ENCODE measurements at places on chromosomes 3 and 15. TPM values are rescaled to one million over a fixed set of nuclear protein-coding genes. Genes with fewer than 3 reads are reported as not detected.

DNA sequence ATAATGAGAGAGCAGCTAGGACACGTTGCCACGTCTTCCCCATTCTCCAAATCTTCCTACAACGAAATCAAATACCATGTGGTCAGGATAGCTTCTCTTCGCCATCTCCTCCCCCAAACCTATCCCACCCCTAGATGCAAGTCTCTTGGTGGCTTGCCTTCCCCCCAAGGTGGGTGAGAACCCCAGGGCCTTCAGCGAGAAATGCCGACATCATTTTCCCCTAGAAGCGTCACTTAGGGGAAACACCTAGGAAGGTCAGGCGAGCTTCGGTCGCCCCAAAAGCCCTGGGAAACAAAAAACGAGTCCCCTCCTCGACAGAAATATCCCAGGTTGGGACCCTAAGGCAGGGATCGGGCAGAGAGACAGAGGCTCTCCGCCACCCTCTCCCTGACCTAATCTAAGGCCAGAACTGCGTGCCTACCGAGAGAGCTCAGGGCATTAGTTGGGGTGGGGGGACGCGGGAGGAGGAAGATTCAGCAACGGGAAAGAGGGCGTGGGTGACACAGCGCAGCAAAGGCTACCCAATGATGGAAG is 502 bp downstream of the DPH3 start:
- H3K27ac ChIP-seq: peak overlapping the region; percentile 91
- DNase-seq: no peak
- no peaks in the 10 kb centered on the region for H3K27me3 ChIP-seq
- no peaks in the 10 kb centered on the region for H3K4me1 ChIP-seq
- peaks cover 12% of the 10 kb centered on the region for H3K36me3 ChIP-seq

DNA sequence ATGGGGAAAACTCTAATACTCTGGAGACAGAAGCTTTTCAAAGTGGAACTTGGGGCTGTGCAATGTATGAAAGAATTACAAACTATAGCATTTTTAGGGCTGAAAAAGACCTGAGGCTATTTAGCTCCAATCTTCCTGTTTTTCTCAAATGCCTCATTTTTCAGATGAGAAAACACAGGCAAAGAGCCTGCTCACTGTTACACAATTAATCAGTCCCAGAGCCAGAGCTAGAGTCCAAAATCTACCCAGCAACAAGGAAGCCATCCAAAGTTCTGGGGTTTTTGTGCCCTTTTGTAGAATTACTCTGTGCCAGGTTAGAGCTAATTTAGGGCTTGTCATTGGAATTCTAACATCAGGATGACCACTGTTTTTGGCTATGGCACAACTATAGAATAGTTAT is 45.5 kb downstream of the GPR149 start:
- H3K27ac ChIP-seq: no peak overlapping the region
- no peak overlapping the region for H3K4me3 ChIP-seq
- H3K36me3 ChIP-seq: no peaks in the 10 kb centered on the region
- no peaks in the 10 kb centered on the region for H3K27me3 ChIP-seq
- H3K4me1 ChIP-seq: no peaks in the 10 kb centered on the region

ABHD6 gene
- 11.3 TPM for total RNA-seq

- DNase-seq: no peak
- H3K4me3 ChIP-seq: no peak overlapping the region
- H3K4me1 ChIP-seq: no peaks in the 10 kb centered on the region
- no peaks in the 10 kb centered on the region for H3K27me3 ChIP-seq
These were observed 82.8 kb downstream of the FAIM start for GRCh38 chr3:138691351-138691750.

- H3K27ac ChIP-seq: no peak overlapping the region
- H3K36me3 ChIP-seq: no peaks in the 10 kb centered on the region
- H3K4me3 ChIP-seq: no peak overlapping the region
- no peaks in the 10 kb centered on the region for H3K4me1 ChIP-seq
- DNase-seq: no peak
- no peaks in the 10 kb centered on the region for H3K27me3 ChIP-seq
These were observed 158.9 kb downstream of the TBC1D5 start for GRCh38 chr3:17583530-17583929.

PRSS50 gene
- total RNA-seq: not detected

TRPC1 gene
- total RNA-seq: 20.2 TPM

COX17 gene
- total RNA-seq: 93.9 TPM

DNA sequence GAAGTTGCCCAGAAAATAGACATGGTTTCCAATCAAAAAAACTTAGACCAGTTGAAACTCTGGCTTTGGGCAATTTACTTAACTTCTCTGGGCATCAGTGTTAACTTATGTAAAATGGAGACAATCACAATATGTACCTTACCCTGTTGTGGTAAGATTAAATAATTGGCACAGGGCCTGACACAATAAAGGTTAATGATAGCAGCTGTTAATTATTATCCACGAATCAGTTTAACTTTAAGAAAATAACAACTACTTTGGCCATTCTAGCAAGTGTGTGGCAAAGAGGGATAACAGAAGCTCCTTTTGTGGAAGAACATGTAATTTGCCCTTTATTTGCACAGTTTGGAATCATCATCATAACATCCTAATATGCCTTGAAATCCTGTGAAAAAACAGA is 787.6 kb downstream of the FHIT start:
- no peak overlapping the region for H3K27ac ChIP-seq
- H3K27me3 ChIP-seq: no peaks in the 10 kb centered on the region
- no peaks in the 10 kb centered on the region for H3K4me1 ChIP-seq
- H3K4me3 ChIP-seq: no peak overlapping the region
- no peak for DNase-seq

PFKFB4 gene
- total RNA-seq: 1.2 TPM

SEMA3F gene
- 6.3 TPM for total RNA-seq

DNA sequence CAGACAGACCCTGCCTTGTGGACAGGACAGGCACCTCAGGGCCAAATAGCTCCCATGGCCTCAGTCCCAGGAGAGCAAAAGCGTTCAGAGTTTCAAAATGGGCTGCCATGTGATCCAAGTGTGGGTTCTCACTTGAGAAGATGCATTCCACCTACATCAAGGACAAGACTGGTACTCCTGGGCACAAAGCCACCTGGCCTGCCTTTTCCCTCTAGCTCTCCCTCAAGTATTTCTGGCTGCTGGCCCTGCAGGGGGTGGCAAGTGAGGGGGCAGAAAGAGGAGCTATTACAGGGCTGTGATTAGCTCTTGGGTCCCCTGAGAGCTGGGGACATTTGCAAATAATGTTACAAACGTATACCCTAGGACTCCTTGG is 6.5 kb upstream of the COL7A1 start:
- no peak for DNase-seq
- no peak overlapping the region for H3K4me3 ChIP-seq
- peaks cover 79% of the 10 kb centered on the region for H3K36me3 ChIP-seq
- H3K27me3 ChIP-seq: no peaks in the 10 kb centered on the region

DNA sequence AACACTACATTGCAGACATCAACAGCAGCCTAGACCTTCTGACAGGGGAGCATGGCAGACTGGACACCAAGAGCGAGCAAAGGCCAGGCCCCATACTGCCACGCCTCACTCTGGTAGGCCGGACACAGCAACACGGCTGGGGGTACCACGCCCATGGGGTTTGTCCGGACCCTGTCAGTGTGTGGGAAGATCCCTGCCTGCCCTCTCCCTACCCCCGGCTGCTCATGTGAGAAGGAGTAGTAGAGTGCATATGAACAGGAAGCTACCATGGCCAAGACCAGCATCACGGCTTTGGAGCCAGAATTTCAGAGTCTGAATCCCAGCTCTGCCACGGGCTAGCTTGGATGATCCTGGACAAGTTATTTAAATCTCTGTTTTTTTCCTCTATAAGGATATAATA is 27.9 kb downstream of the ALDH1L1 start:
- H3K36me3 ChIP-seq: no peaks in the 10 kb centered on the region
- no peaks in the 10 kb centered on the region for H3K27me3 ChIP-seq
- H3K27ac ChIP-seq: no peak overlapping the region
- no peak overlapping the region for H3K4me3 ChIP-seq
- DNase-seq: no peak

GPR62 gene
- 0.82 TPM for total RNA-seq

DNA sequence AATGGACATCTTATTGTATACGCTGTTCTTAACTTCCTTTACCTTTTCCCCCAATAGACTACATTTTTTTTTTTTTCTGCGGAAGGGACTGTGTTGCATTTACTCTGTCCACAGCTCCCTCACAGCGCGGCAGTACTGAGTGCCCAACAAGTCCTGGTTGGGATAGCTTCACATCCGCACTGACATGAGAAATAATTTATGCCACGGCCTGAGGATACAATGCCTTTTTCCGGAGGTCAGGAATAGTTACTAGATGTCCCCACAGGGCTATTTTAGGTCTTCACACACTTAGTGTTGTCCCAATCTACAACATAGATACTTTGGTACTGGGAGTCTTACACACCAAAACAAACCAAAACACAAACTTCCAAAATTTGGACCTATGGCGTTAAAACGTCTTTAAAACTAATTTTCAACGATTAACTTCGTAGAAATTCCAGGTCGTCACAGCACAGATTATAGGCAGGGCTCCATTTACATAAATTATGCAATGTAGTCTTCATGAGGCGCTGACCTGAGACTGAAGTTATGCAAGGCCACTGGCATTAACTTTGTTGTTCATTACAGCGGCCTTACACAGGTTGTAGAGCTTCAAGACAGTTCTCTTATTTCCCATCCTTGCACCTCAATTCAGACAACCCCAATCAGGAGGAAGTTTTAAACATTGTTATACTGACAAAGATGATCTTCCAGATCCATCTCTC is 989 bp upstream of the PPIB start:
- H3K27me3 ChIP-seq: no peaks in the 10 kb centered on the region
- peak overlapping the region; percentile 14 for H3K4me3 ChIP-seq
- peak overlapping the region; percentile 92 for H3K27ac ChIP-seq
- peaks cover 31% of the 10 kb centered on the region for H3K36me3 ChIP-seq
- DNase-seq: no peak

TMEM207 gene
- total RNA-seq: not detected

DNA sequence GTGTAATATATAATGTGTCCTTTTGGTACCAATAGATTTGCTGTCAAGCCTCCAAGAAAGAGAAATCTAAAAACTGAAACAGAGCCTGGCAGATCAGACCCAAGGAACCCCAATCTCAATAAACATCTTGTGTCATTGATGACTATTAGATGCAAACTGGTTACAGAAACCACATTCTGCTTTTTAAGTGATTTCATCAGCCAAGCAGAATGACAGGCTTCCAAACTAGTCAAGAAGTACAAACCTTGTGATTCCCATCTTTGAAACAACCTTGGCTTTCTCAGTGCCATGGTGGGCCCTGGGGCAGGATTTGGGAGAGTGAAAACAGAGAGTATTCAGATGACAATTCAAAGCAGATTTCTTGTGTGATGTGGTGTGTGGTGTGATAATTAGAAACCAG is 45.6 kb upstream of the STRIT1 start:
- no peak overlapping the region for H3K27ac ChIP-seq
- H3K27me3 ChIP-seq: no peaks in the 10 kb centered on the region
- no peaks in the 10 kb centered on the region for H3K4me1 ChIP-seq
- no peaks in the 10 kb centered on the region for H3K36me3 ChIP-seq
- no peak overlapping the region for H3K4me3 ChIP-seq
- no peak for DNase-seq

DNA sequence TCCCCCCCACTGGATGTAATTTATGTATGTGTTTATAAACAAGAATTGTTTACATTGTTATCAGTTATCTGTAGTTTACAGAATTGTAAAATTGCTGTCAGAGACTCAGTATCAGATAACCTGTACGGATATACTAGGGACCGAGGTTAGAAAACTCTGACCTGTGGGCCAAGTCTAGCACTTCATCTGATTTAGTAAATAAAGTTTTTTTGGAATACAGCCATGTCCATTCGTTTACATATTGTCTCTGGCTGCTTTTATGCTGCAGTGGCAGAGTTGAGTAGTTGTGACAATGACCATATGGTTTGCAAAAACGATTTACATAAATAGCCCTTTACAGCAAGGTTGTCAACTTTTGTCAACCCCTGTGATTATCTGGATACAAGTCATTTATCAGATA is 52.6 kb downstream of the LRRC28 start:
- H3K27me3 ChIP-seq: no peaks in the 10 kb centered on the region
- no peak for DNase-seq
- H3K27ac ChIP-seq: no peak overlapping the region
- H3K4me1 ChIP-seq: peaks cover 16% of the 10 kb centered on the region

- H3K27me3 ChIP-seq: no peaks in the 10 kb centered on the region
- no peak overlapping the region for H3K4me3 ChIP-seq
- H3K36me3 ChIP-seq: no peaks in the 10 kb centered on the region
- DNase-seq: no peak
- peaks cover 13% of the 10 kb centered on the region for H3K4me1 ChIP-seq
These were observed 98.1 kb upstream of the BFSP2 start for GRCh38 chr3:133301731-133302130.

GRCh38 chr3:119352034-119352609 is 57.9 kb downstream of the ARHGAP31 start:
- DNase-seq: no peak
- H3K4me3 ChIP-seq: no peak overlapping the region
- no peaks in the 10 kb centered on the region for H3K36me3 ChIP-seq
- H3K27me3 ChIP-seq: no peaks in the 10 kb centered on the region

TGM4 gene
- total RNA-seq: not detected

GRCh38 chr3:120601554-120601953 is 5.4 kb downstream of the NDUFB4 start:
- no peaks in the 10 kb centered on the region for H3K4me1 ChIP-seq
- no peaks in the 10 kb centered on the region for H3K27me3 ChIP-seq
- H3K27ac ChIP-seq: no peak overlapping the region

Data from right atrium auricular region (tissue), 2 donors.